Activated naive CD8-positive, alpha-beta T cell treated with anti-CD3 and anti-CD28 coated beads, Interleukin-2, amount 10 ng/mL, durations not matched to agents 7 days and 5 days (primary cell): ENCODE measurements at places on chromosomes 7 and 10. TPM values are rescaled to one million over a fixed set of nuclear protein-coding genes. Genes with fewer than 3 reads are reported as not detected.
A peak's percentile ranks its signal among the peaks of the same experiment; 100 is the strongest.

DNA sequence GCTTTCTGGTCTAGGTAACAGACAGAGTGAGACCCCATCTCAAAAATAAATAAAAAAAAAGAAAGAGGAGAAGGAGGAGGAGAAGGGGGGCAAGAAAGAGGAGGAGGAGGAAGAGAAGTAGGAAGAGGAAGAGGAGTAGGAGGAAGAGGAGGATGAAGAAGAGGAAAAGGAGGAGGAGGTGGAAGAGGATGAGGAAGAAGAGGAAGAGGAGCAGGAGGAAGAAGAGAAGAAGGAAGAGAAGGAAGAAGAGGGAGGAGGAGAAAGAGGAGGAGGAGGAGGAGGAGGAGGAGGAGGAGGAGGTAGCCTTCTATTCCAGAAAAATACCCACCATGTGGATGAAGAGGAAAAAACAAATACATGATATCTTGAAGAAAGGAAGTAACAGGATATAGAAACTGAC is 172.1 kb downstream of the FRMD4A start:
- H3K27ac ChIP-seq: no peak overlapping the region
- peaks cover 19% of the 10 kb centered on the region for H3K27me3 ChIP-seq
- H3K4me1 ChIP-seq: no peaks in the 10 kb centered on the region
- DNase-seq: no peak
- no peak overlapping the region for H3K4me3 ChIP-seq

CCDC172 gene
- total RNA-seq: not detected

DNA sequence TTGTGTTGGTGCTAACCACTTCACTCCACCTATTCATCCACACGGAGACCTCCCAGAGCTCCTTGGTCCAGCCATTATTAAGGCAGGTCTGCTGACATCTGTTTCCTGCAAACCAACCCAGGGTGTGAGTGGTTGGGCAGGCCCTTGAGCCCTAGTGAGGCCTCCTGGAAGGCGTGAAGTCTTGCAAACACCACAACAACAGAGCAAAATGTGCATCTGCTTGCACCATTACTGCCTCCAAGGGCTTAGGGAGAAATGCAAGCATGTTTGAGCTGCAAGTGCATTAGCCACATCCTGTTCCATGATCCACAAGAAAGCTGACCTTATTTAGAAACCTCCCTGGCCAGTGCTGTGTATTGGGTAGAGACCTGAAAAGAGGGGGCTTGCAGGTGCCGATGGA is 325.5 kb downstream of the GRID1 start:
- peaks cover 3% of the 10 kb centered on the region for H3K27me3 ChIP-seq
- H3K4me1 ChIP-seq: peaks cover 2% of the 10 kb centered on the region
- DNase-seq: no peak
- H3K4me3 ChIP-seq: no peak overlapping the region

GRCh38 chr10:43197834-43198681 is 59.8 kb downstream of the CSGALNACT2 start:
- peak; percentile 41 for DNase-seq
- H3K36me3 ChIP-seq: no peaks in the 10 kb centered on the region
- no peak overlapping the region for H3K4me3 ChIP-seq
- peaks cover 2% of the 10 kb centered on the region for H3K4me1 ChIP-seq
- no peak overlapping the region for H3K27ac ChIP-seq

GRCh38 chr7:148116195-148116594 is 474.4 kb upstream of the C7orf33 start:
- no peak for DNase-seq
- H3K4me1 ChIP-seq: peaks cover 2% of the 10 kb centered on the region
- no peaks in the 10 kb centered on the region for H3K36me3 ChIP-seq
- no peak overlapping the region for H3K27ac ChIP-seq
- peaks cover 4% of the 10 kb centered on the region for H3K27me3 ChIP-seq

CALHM3 gene
- 0.67 TPM for total RNA-seq

RASA4 gene
- 40.5 TPM for total RNA-seq

DNA sequence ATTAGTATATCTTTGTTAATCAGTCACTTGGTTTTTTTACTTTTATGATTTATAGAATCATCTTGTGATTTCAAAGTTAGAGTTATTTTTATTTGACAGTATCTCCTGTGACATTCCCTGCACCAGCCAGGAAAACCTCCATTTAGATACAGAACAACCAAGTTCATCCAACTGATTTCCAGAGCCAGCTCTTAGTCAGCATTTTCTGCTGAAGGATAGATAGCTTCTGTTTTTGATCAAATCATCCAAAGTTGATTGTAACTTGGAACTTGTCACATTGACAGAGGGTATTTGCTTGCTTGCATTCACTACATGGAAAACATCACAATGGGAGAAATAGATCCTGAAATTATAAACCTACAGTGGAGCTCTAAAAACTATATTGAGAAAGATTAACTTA is 122.6 kb downstream of the PON1 start:
- no peak overlapping the region for H3K4me3 ChIP-seq
- no peak for DNase-seq
- no peaks in the 10 kb centered on the region for H3K36me3 ChIP-seq
- no peaks in the 10 kb centered on the region for H3K27me3 ChIP-seq
- H3K4me1 ChIP-seq: no peaks in the 10 kb centered on the region
- H3K27ac ChIP-seq: no peak overlapping the region

- no peak for DNase-seq
- H3K4me3 ChIP-seq: no peak overlapping the region
- no peaks in the 10 kb centered on the region for H3K27me3 ChIP-seq
- H3K27ac ChIP-seq: no peak overlapping the region
Observed at GRCh38 chr10:3787016-3787400, 2.0 kb upstream of the KLF6 start.

HYAL4 gene
- not detected for total RNA-seq

EGR2 gene
- 1.4 TPM for total RNA-seq

PROSER2 gene
- 1.2 TPM for total RNA-seq

DNA sequence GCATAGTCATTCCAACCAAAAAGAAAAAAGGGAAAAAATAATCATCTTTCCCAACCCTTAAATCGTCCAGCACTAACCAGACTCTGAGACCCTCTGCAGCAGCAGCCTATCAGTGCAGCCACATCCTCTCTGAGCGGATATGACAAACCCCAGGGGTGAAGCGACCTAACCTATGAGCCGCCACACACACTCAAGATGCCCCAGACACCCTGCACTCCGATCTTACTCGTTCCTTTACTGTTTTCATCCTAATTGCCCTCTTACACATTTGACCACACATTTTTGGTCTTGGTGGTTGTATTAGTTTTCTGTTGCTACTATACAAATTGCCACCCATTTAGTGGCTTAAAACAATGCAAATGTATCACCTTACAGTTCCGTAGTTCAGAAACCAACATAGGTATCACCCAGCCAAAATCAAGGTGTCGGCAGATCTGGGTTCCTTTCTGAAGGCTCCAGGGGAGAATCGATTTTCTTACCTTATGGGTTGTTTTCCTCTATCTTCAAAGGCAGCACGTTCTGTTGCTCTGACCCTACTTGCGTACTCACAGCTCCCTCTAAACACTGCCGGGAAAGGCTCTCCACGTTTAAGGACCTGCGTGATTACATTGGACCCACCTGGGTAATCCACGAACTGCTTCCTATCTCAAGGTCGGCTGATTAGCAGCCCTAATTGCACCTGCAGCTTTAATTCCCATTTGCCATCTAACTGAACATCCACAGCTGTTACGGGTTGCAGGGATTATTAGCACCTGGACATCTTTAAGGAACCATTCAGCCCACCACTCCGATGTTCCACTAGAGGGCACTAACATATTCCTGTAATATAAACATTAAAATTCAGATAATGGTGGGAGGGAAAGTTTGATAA is 37.3 kb upstream of the PRSS1 start:
- peaks cover 2% of the 10 kb centered on the region for H3K36me3 ChIP-seq
- no peak for DNase-seq
- H3K4me3 ChIP-seq: peak overlapping the region; percentile 86
- H3K27me3 ChIP-seq: no peaks in the 10 kb centered on the region
- H3K4me1 ChIP-seq: peaks cover 57% of the 10 kb centered on the region

DNA sequence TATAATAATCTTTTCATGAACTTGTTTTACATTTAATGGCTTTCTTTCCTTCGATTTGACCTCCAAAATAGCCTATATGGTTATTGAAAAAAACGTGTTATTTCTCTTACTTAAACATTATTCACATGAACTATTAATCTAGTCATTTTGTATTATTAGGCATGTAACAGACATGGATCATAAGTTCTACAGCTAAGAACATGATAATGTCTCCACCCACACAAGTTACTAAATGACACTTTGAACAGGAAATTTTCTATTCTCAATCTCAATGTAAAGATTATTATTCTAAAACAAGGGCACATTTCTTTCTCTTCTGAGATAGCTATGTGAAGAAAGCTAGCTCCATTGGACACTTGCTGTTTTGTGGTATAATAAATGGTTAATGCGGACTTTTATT is 10.0 kb downstream of the LAMB4 start:
- no peak overlapping the region for H3K4me3 ChIP-seq
- no peaks in the 10 kb centered on the region for H3K36me3 ChIP-seq
- no peak for DNase-seq
- peaks cover 4% of the 10 kb centered on the region for H3K4me1 ChIP-seq

DNA sequence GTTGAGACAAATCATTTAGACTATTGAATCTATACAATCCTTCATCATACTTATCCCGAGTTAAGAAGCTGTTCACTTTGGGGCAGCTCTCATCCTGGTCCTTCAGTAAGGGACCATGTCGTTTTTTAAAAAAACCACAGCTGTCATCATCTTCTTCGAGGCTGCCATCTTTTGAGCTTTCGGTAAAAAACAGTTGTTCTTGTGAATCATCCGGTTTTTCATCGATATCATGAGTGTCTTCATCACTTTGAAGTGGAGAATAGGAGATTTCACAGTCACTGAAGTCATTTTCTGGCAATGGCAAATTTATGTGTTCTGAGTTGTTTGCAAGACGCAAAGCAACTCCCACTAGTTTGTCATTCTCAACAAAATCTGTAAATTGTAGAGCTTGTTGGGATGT is 3.9 kb downstream of the DCLRE1A start:
- peak overlapping the region; percentile 49 for H3K4me3 ChIP-seq
- H3K36me3 ChIP-seq: peaks cover 37% of the 10 kb centered on the region
- no peak overlapping the region for H3K27ac ChIP-seq
